AG04449 (cell line): ENCODE measurements at places on chromosomes 7 and 10.

GRCh38 chr10:75773231-75773780 is 341.9 kb downstream of the LRMDA start:
- DNase-seq: no peak

GRCh38 chr10:129935867-129936152 is 28.3 kb downstream of the EBF3 start:
- no peak for DNase-seq

GRCh38 chr10:31618541-31619291 is 299.7 kb downstream of the ZEB1 start:
- no peak for DNase-seq

DNA sequence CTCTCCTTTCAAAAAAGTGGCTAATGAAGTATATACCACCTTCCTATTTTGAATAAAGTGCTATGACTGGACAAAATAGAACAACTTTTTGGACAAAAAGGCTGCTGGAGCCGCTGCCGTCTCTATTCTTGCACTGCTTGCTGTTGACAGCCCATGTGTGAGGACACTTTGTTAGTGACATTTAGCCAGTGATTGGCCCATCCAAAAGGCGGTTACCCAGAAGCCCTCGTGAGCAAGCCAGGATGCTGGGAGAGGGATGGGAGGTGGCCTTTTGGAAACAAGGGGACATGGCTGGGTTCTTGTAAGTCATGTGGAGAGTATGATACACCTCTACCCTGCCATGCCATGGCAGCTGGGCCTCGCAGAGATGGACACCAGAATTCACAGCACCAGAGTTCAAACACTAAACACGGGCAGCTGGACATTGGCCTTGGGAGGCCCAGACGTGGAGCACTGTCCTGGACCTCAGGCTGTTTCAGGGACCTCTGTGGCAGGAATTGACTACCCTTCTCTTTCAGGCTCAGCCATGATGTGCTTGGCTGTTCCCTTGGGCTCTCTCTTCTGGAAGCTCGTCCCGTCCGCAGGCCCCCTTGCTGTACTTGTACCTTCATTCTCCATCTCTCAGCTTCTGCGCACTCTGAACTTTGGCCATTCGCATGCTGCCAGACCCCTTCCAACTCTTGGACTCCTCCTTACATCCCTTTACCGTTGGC is 118.3 kb downstream of the TCF7L2 start:
- DNase-seq: no peak

GRCh38 chr10:131444862-131445461 is 133.4 kb upstream of the TCERG1L start:
- DNase-seq: no peak

- DNase-seq: peak; percentile 42
These were observed 51.5 kb downstream of the CCDC71L start for GRCh38 chr7:106609416-106609815.

DNA sequence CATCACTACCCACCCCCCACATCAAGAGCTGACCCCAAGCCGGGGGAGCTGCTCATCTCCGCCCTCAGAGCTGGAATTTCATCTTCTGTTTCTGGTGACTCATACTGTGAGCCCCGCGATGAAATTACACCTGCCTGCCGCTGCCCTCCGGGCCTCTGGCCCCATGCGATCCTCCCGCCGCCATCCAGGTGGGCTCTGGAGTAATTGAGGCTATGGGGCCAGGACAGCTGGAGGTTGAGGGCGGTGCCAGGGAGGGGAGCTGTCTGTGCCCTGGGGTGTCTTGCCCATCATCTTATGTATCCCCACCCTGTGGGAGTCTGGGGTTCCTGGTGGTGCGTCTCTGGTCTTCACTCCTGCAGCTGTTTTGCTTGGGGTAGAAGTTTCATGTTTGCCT is 9.0 kb downstream of the GTF2IRD1 start:
- DNase-seq: no peak

DNA sequence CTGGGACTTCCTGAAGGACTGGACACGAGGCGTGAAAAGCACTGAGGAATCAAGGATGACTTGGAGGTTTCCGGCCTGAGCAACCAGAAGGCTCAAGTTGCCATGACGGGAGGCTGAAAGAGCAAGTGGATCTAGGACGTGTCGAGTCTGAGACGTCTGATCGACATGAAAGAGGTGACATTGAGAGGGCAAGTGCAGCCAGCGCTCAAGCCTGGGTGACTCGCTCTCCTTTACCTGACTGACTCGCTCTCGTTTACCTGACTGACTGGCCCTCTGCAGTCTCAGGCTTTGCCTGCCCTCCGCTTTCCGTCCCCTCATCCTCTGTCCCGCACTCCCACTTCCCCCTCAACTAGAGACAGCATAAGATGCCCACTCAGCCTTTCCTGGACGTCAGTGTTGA is 202.6 kb upstream of the FRMD4A start:
- no peak for DNase-seq

GRCh38 chr10:86597306-86597705 is 57.0 kb upstream of the OPN4 start:
- no peak for DNase-seq

GRCh38 chr10:74705358-74705980 is 120.9 kb upstream of the KAT6B start:
- DNase-seq: no peak

GRCh38 chr7:107318523-107319160 is 149.8 kb downstream of the HBP1 start:
- DNase-seq: no peak

GRCh38 chr10:35451151-35452016 is 115.1 kb downstream of the CCNY start:
- DNase-seq: no peak

GRCh38 chr7:47937711-47938573 is 10.3 kb downstream of the PKD1L1 start:
- no peak for DNase-seq

- DNase-seq: no peak
These were observed 2.0 kb upstream of the AKR1B15 start for GRCh38 chr7:134546955-134547354.

- no peak for DNase-seq
These were observed 16.9 kb downstream of the CDH23 start for GRCh38 chr10:71413581-71413980.

DNA sequence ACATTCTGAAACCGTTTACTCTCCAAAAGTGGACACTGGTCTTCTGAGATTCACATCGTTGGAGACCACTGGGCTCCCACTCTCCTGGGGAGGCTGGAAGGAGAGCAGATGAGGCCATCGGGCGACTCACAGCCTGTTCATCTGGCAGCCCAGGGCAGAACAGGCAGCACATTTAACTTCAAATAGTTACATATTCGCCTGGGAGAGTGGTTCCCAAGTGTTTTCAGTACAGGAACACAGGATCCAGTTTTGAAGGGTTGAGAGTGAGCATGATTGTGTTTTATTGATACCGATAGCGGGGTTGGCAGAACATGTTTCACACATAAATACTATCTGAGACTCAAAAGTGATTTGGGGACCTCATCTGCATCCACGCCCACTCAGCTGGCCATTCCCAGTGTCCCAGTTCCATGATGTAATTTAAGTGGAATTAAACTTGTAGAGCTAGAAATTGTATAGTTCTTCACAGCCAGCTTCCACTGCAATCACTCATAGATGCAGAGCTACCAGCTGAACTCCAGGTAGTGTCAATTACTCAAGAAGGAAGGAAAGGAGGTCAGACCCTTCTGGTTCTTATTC is 22.8 kb upstream of the PNLIP start:
- no peak for DNase-seq

GRCh38 chr10:122248356-122249302 is 22.5 kb upstream of the BTBD16 start:
- no peak for DNase-seq

GRCh38 chr7:155921086-155921803 is 109.0 kb upstream of the SHH start:
- no peak for DNase-seq

GRCh38 chr7:141455723-141456122 is 95.5 kb upstream of the AGK start:
- no peak for DNase-seq

DNA sequence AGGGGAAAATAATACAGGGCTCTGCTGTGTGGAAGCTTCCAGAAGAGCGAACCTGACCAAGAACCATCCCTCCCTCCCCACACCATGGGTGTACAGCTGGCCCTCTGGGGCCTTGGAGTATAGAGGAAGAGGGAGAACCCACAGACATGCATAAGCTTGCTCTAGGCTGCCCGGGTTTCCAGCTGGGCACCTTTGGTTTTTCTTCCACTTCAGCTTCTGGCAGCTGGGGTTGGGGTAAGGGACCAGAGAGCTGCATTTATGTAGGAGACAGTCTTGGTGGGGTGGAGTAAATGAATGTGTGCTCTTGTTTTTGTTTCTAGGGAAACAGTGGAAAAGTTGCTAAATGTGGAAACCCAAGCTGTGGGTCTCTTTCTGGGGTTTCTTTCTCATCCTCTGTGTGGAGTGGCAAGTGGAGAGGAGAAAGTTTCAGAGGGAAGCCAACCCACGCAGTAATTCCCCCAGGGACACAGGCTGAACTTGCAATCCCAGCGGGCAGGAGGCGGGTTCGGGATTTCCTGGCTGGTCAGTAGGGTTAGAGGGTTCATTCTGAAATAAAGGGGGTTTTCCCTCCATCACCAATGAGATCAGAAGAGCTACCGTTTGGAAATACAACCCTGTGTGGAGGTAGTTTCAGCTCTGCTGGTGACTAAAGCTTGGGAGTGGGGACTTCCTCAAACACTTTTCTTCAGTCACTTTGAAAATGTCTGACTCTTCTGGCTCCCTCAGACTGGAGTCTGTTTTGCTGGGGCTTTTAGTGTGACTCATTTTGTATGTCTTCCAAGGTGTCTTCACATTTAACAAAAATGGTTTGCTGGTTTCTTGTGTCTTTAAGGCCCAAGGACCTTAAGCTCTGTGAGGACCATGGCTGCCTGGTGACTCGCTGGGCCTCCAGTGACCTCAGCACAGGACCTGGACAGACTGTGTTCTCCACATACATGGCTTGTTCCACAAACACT is 22.2 kb upstream of the SRGN start:
- DNase-seq: no peak

GRCh38 chr10:76554033-76554408 is 1083.6 kb downstream of the KCNMA1 start:
- DNase-seq: no peak

- DNase-seq: no peak
These were observed 120.2 kb downstream of the SORBS1 start for GRCh38 chr10:95440756-95441546.

DNA sequence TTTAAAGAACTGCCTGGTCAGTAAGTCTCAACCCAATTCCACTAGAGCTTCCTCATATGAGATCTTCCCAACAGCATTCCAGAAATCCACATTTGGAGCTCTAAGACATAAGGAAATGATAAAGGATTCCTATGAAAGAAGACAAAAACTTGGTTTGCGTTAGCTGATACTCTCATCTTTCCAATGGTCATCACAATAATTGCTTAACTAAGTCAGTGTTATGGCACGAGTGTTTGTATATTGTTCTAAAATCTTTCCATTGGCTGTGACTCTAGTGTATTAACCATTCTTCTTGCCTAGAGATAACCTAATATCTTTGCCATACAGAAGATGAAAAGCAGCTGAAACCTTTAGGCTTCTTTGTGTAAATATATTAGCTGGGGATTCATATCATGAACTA is 289.0 kb downstream of the SNX13 start:
- no peak for DNase-seq

GRCh38 chr7:28381466-28381865 is 30.9 kb upstream of the CREB5 start:
- no peak for DNase-seq

- DNase-seq: no peak
These were observed 107.3 kb downstream of the TPK1 start for GRCh38 chr7:144728551-144728950.

DNA sequence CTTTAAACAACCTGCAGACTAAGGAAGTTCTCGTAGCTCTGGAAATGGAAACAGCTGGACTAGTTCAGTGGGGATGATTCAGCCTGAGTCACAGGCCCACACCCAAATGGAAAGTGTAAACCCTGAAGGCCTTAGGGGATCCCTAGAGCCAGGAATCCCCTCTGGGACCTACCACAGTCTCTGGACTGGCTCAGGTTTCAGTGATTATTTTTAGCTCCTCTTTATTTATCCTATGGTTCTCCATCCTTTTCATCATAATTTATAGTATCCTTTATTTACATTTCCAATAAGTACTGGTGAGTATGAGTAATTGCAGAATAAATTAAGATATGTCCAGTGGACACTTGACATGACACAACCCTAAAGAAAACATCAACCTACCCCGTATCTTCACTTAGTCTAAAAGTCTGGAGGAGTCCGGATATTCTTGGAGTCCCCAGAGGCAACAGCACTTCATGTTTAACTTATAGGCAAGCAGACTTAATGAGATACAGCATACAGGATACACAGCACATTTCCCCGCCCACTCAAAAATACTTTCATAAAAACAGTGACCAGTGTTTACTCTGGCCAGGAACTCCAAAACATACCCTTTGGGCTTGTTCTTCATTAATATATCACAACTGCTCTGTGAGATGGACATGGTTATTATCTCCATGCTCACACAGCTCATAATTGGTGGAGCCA is 28.4 kb upstream of the SEMA3E start:
- DNase-seq: peak; percentile 52

GRCh38 chr7:29597266-29597665 is 33.6 kb downstream of the PRR15 start:
- DNase-seq: no peak

DNA sequence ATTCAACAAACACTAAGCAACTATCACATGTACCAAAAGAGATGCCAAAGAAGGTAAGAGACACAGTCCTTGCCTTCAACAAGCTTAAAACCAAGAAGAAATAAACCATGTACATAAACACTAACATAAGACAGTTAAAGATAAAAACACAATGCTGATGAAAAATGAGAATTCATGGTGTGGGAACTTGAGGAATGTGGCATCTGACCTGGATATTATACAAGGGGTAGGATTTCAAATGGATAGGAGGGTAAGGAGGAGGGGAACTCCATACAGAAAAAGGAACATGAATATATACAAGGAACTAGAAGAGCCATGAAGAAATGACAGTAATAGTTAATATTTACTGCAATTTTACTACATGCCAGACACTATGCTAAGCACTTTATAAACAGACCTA is 11.0 kb downstream of the HIBADH start:
- no peak for DNase-seq

- DNase-seq: no peak
These were observed 23.5 kb upstream of the KCNMA1 start for GRCh38 chr10:77661100-77661499.

DNA sequence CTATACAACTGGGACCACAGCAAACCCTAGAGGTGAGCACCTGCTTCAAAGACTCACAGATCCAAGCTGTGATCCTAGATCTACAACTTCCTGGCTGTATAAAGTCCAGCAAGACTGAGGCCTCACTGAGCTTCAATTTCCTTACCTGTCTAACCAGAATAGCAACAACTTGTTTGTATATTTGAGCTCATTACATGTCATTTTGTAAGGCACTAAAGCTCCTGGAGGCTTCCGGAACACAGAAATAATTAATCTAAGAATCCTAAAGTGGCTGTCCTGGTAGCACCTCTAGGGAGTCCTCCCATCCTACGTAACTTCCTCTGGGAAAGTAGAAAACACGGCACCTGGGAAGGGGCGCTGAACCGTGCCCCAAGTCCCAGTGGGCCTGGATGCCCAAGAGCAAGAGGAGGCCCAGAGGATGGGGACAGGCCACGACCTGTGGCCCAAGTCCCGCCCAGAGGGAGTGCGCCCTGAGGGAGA is 39.4 kb downstream of the HK1 start:
- no peak for DNase-seq

- DNase-seq: no peak
These were observed 71.8 kb downstream of the CDH23 start for GRCh38 chr10:71468363-71469094.

GRCh38 chr7:105799006-105799405 is 77.4 kb downstream of the ATXN7L1 start:
- no peak for DNase-seq
